Aortic smooth muscle cell (primary cell): ENCODE measurements at places on chromosomes 11 and 22. TPM values are rescaled to one million over a fixed set of nuclear protein-coding genes. Genes with fewer than 3 reads are reported as not detected.

Gene OR2D2
- total RNA-seq, result 0.13 and 0.44 TPM in 2 replicates

Gene H19
- 0.37 TPM in 1 of 2 replicates, not detected in the other for total RNA-seq

Gene CDCA5
- 4.2 and 7.8 TPM in 2 replicates for total RNA-seq

Gene SCUBE1
- 0.19 TPM in 1 of 2 replicates, not detected in the other for total RNA-seq

Gene MFNG
- 0.93 and 2.4 TPM in 2 replicates for total RNA-seq

Gene LARGE2
- total RNA-seq, result not detected in 2 replicates
